ENCODE measurements at places on chromosomes 2 and 18. TPM values are rescaled to one million over a fixed set of nuclear protein-coding genes. Genes with fewer than 3 reads are reported as not detected.

SIGLEC15 gene
- 4.8 TPM for total RNA-seq

DNA sequence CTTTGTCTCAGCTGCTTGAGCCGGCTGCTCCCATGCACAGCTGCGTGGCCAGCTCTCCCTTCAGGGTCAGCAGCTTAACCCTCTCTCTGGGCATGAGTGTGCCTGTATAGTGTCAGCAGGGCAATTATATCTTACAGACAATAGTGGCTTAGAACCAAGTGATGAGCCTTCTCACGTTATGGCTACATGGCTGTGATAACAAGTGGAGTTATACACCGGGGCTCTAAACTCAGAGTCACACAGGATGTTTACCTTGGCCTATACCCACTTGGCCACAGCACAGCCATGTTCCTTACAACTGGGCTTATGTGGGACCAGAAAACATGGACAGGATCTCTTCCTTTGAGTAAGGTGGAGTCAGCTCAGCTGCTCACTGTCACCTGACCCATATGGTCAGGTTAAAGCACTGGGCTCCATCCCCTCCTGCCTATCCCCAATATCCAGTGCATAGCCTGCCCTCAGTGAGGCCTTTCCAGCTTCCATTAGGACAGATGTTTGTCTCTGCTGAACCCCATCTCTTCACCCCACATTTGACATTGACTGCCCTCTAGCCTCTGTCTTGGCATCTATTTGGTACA lies 294.2 kb upstream of the NCKAP5 start:
- DNase-seq: peak; percentile 16

OR6B2 gene
- not detected for total RNA-seq

CHN1 gene
- 9.2 TPM for total RNA-seq

GRCh38 chr18:22332590-22332989 lies 85.1 kb downstream of the CTAGE1 start:
- DNase-seq: no peak

GPR45 gene
- not detected for total RNA-seq

NOL4 gene
- not detected for total RNA-seq

DSG2 gene
- 21.1 TPM for total RNA-seq

- no peak for DNase-seq
Measured at GRCh38 chr18:457521-458412, 42.7 kb downstream of the COLEC12 start.

- DNase-seq: no peak
Measured at GRCh38 chr2:17573804-17574175, 33.3 kb downstream of the VSNL1 start.

DNA sequence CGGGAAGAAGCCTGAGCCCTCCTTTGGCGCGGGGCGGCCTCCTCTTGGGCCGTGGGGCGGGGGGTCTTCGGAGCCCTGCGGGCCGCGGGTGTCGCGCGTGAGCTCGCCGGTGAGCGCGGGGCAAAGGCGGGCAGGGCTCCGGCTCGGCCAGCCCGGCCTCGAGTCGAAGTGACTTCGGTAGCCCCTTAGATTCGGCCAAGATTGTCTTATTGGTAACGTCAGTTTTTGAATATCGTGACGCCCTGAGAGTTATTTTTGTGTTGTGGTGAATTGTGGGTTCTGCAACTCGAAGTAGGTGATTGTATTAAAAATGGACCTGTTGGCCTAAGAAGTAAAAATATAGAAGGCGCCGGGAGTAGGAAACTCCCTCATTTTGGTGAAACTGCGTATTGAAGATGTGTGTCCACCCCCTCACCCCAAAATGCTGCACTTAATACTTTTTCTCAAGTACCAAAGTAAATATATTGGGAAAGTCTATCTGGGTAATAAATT lies 669 bp downstream of the MARCHF7 start:
- peak; percentile 7 for DNase-seq

UBE2F gene
- total RNA-seq: 37.5 TPM

SLC66A3 gene
- 12.6 TPM for total RNA-seq

STARD6 gene
- total RNA-seq: not detected

GRCh38 chr18:25443776-25444175 lies 91.8 kb upstream of the ZNF521 start:
- no peak for DNase-seq

APCDD1 gene
- not detected for total RNA-seq

Data from PC-3 (cell line).